ENCODE measurements at places on chromosomes 3 and 15.

DNA sequence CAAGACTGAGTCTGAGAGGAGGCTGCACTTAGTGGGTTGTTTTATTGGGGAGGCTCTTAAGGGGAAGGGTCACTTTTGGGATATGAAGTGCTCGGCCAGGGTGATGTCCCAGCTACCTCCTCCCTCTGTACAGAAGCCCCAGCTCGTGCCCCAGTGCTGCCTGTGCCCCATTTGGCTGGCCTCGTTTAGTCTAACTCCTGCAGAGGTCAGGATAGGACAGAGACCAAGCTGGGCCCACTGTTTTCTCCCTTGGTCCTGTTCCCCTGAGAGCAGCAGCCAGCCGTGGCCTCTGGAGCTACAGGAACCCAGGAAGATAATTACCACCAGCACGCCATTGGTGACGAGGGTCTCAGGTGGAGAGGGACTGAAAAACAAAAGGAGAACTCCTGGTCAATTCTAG is 18.5 kb downstream of the PLA2G4E start:
- DNase-seq = no peak

- DNase-seq = no peak
Measured at GRCh38 chr15:74036271-74037170, 42.0 kb downstream of the PML start.

GRCh38 chr3:110344897-110345767 is 726.5 kb upstream of the NECTIN3 start:
- no peak for DNase-seq

GRCh38 chr15:64148581-64148980 is 3.0 kb upstream of the SNX22 start:
- no peak for DNase-seq

GRCh38 chr3:9826815-9827573 is 16.8 kb downstream of the RPUSD3 start:
- no peak for DNase-seq

All from stimulated activated naive CD4-positive, alpha-beta T cell treated with Interleukin-2 at 50 U/mL for 16 hours (primary cell).